ENCODE measurements at places on chromosomes 7 and 10.

DNA sequence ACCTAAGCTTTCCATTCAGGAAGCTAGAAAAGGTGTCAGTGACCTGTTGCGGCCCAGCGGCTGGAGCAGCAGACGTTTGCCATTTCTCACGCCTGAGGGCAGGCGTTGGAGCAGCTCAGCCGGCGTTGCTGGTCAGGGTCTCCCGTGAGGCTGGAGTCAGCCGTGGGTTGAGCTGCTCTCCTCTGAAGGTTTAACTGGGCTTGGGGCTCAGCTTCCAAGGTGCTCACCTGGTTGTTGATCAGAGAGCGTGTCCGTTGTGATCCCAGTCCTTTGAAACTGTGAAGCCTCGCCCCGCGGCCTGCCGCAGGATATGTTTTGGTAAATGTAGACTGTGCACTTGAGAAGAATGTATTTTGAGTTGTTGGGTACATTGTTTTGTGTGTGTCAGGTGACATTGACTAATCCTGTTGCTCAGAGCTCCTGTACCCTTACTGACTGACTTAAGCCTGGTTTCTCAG is 20.6 kb upstream of the PWWP2B start:
- no peak for DNase-seq

- DNase-seq: no peak
These were observed 29.6 kb upstream of the DKK1 start for GRCh38 chr10:52284416-52285013.

GRCh38 chr10:103145860-103146466 is 47.1 kb downstream of the NT5C2 start:
- DNase-seq: no peak

DNA sequence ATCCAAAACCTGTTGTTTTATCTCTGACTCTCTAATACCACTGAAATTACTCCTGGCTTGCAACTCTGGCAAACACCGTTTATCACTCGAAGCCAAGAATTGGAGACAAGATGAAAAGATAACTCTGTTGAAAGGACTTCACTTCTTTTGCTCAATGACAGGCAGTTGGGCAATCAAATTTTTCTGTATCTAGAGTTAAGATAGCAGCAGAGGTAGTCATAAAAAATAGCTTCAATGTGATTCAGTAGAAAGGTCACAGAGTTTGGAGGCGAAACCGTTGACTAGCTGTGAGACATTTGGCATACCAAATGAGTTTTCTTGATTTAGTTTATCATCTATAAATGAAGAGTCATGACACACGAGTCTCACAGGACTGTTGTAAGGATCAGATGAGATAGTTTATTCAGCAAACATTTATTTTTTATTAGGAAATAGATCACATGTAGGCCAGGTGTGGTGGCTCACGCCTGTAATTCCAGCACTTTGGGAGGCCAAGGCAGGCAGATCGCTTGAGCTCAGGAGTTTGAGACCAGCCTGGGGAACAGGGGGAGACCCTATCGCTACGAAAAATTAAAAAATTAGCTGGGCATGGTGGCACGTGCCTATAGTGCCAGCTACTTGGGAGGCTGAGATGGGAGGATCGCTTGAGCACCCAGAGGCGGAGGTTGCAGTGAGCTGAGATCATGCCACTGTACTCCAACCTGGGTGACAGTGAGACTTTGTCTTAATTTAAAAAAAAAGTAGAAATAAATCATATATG is 23.6 kb downstream of the AKR1B1 start:
- DNase-seq: no peak

GRCh38 chr7:98211221-98211675 is at the start of gene BHLHA15:
BHLHA15 (plus strand) TSS chr7:98211439; CDS start chr7:98212310, 871 bp downstream.
- no peak for DNase-seq

DNA sequence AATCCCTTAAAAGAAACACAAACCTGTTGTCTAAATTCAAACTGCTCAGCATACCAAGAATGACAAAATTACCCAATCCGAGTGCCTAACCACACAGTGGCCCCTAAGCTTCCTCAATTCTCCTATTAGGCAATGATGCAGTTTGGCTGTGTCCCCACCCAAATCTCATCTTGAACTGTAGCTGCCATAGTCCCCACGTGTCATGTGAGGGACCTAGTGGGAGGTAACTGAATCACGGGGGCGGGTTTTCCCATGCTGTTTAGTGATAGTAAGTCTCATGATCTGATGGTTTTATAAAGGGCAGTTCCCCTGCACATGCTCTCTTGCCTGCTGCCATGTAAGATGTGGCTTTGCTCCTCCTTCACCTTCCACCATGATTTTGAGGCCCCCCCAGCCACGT is 21.9 kb downstream of the PSAP start:
- DNase-seq: no peak

GRCh38 chr10:27188897-27189296 is 33.7 kb downstream of the MASTL start:
- DNase-seq: no peak

DNA sequence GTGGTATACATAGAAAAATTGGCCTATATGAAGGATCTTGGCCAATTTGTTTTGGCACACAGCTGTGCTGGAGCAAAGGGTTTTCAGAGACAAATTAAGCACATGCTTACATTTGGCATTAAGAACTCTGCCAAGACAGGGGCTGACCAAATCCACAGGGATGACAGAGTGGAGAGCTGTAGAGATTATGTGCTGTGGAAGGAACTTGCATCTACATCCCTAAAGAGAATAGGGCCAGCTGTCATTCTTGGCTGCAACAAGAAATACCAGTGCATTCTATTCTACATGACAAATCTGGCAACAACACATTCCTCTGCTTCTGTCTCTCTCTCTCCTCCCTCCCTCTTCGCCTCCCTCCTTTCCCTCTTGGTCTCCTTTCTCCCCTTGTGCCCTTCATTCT is 75.6 kb downstream of the POM121L12 start:
- no peak for DNase-seq

- DNase-seq: no peak
These were observed 37.0 kb downstream of the EPDR1 start for GRCh38 chr7:37957221-37957970.

DNA sequence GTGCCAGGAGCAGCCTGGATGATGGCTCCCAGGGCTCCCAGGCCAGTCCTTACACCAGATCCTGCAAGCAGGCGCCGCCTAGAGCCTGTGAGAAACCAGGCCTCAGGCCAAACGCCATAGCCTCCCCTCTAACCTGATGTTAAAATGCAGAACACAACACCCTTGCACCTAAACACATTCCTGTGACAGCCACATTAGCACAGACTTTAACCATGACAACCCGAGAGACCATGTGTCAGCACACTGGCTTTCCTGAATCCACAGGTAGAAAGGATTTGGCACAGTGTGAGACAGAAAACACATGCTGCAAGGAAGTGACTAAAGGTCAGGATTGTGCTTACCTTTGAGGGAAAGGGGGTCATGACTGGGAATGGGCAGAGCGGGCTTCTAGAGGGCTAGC is 59.9 kb downstream of the SGMS1 start:
- no peak for DNase-seq

GRCh38 chr7:158926348-158926747 is 70.0 kb downstream of the DYNC2I1 start:
- no peak for DNase-seq

- no peak for DNase-seq
These were observed 133.7 kb upstream of the GJD4 start for GRCh38 chr10:35471435-35471834.

GRCh38 chr7:128959296-128959695 is 21.6 kb downstream of the IRF5 start:
- DNase-seq: no peak

DNA sequence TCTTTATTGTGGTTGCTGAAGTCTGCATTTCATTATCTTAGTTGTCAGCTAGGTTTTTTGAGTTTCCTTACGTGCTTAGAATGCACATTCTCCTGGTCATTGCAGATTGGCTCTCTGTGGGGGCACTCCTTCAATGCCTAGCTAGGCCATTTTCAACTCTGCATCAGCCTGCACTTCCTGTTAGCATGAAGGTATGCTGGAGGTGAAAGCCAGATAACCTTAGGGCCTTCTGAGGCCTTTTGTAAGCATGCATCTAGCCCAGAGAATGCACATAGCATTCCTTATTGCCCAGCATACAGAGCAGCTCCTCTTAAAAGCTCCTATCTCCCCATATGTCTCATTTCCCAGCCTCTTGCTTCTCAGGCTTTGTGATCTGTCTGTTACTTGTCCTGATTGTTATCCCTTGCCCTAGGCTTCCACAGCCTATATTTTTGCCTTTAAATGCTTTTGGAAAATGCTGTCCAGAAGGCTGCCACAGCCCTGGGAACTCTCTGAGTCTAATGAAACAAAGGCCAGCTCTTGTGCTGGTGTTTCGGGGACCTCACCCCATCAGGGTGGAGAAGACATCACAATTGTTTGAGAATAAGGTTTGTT is 108.1 kb upstream of the IGFBP3 start:
- DNase-seq: no peak

- no peak for DNase-seq
These were observed 37.2 kb upstream of the CDH23 start for GRCh38 chr10:71359364-71360046.

DNA sequence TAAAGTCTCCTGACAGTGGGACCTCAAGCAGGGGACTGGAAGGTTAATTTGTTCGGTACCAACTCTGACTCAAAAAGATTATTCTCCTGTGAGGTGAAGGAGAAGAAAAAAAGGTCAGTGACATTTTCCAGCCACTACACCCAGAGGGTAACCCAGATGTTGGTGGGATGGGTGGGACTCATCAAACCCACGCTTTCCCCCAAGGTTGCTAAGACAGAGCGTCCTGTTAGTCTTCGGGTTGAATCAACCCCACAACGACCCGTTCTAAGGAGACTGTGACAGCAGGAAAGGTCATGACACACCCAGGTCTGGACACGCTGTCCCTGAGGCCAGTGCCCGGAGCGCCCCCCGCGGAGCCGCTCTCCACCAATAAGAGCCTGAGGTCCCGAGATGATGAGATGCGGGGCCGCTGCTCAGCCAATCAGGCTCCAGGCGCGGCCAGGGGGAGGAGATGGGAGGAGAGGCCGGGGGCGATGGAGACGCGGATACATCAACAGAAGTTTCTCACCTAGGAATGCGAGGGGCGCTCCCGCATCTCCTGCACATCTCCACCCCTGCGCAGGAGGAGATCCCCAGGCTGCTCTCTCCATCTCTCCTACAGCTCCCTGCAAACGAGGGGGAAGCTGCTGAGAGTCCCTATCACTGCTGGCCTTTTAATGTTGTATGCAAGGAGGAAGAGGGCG is at the start of gene WNT16:
TSS of gene WNT16 (plus strand) at position 493 of the 683 bp plus-strand sequence. CDS start 293 bp downstream, outside the sequence.
- no peak for DNase-seq

GRCh38 chr7:43439631-43440401 is 143.1 kb upstream of the STK17A start:
- peak; percentile 4 for DNase-seq

- DNase-seq: no peak
These were observed 82.6 kb upstream of the NPVF start for GRCh38 chr7:25310896-25311295.

GRCh38 chr7:95847061-95847460 is 74.7 kb downstream of the DYNC1I1 start:
- no peak for DNase-seq

DNA sequence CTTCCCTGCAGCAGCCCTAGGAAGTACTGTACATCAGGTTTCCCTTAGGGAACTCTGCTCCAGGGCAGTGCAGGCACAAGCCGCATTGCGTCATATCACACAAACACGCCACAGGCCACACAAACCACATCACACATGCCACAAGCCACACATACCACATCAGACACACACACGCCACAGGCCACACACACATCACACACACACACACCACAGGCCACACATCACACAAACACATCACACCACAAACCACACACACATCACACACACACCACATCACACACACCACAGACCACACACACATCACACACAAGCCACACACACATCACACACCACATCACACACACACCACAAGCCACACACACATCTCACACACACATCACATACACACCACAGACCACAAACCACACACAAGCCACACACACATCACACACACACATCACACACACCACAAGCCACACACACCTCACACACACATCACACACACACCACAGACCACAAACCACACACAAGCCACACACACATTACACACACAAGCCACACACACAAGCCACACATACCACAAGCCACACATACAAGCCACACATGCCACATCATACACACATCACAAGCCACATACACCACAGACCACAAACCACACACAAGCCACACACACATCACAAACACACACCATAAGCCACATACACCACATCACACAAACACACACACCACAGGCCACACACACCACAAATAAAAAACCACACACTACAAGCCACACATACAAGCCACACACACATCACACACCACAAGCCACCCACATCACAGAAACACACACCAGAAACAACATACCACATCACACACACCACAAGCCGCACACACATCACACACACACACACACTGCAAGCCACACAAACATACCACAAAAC is 53.4 kb downstream of the TMEM209 start:
- peak; percentile 34 for DNase-seq

DNA sequence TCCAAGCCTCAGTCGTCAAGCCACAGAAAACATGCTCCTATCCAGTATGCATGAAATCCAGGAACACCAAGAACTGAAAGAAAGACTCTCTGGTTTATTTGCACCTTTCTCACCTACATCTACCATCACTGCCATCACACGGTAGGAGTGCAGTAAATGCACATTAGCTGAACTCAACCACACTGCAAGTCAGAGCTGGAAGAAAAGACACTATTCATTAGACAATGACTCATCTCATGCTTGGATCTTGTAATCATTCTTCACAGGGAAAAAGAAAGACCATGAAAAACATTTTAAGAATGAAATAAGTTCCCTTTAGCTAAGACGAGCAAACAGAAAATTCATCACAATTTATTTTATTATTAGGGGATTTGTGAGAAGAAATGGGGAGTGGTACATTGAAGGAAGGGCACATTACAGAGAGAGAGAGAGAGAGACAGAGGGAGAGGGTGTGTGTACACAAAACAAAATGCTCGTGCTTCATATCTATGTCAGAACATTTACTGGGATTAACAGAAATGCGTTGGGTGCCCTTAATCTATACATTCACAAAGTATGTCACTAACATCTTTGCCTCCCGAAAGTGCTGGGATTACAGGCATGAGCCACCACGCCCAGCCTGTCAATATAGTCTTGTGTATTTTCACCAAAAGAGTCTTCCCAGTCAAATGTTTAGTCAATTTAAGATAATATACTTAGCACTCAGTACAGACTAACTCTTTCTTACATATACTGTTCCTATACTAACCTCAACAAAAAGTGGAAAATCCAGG is 324.9 kb downstream of the PARD3 start:
- no peak for DNase-seq

DNA sequence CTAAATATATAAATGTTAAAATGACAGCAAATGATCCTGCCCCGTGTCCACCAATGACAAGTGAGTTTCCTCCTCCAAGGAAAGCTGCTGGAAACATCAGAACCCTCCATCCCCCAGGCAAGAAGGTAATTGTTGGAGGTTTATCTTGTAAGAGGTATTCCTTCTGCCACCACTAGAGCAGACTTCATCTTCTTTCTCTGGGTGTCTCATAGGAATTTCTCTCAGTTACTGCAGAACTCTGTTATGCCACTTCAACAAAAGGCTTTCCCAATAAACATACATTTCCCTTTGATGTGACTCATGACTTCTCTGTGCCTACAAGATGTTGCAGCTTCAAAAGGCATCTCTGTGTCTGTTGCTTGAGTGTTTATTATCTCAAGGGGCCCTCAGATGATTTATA is 279.1 kb downstream of the BMPER start:
- no peak for DNase-seq

GRCh38 chr10:124703778-124704427 is 40.3 kb downstream of the FAM53B start:
- DNase-seq: no peak

- DNase-seq: peak; percentile 77
These were observed 90.2 kb upstream of the KLF6 start for GRCh38 chr10:3874990-3875841.

GRCh38 chr7:91537260-91538152 is 273.3 kb downstream of the FZD1 start:
- no peak for DNase-seq

GRCh38 chr7:105496521-105496920 is 25.6 kb downstream of the PUS7 start:
- DNase-seq: no peak
